ENCODE measurements at places on chromosomes 12 and 14.

- DNase-seq: no peak
These were observed 1092.1 kb upstream of the TMEM132C start for GRCh38 chr12:127174881-127175280.

DNA sequence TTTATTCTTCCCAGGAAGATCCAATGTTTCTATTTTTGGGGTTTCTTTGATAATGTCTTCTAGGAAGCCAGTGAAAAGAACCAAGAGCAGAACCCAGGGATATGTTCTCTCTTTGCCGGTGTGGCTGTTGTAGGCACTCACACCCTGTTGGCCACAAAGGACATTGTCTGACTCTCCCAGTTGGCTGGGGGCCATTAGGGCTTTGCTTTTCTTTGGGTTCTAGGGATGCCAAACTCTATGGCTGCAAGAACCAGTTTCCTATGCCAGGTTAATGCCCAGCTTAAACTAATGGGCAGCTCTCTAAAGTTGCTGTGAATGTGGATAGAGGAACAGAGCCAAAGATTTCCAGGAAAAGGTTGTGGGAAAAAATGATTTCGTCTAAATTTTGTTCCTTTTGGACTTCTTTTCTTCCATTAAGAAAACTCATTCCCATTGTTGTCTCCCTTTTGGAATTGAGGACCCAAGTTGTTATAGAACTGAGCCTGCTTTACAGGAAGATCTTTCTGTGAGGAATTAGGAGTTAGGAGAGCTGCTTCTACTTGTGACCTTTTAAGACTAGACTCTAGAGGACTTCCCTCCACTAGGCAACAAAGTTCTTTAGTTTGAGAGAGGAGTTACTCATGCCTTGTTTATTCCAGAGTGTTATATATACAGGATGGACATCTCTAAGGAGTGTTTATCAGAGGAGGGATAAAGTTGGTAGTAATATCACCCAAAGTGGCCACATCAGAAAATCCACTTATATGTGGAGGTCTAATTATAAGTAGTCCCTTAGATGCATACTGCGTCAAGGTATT is 13.1 kb downstream of the COPZ1 start:
- DNase-seq: no peak

- peak; percentile 88 for DNase-seq
These were observed at the start of gene C14orf93 for GRCh38 chr14:23009939-23010726. Gene C14orf93, minus strand, starts transcription at chr14:23010143. Its CDS starts 11,120 bp downstream, at chr14:22999023.

- DNase-seq: no peak
These were observed 21.7 kb downstream of the ZDHHC22 start for GRCh38 chr14:77119851-77120250.

GRCh38 chr14:91835197-91835919 is 32.0 kb downstream of the TC2N start:
- DNase-seq: peak; percentile 35

GRCh38 chr12:58882826-58883225 is 37.5 kb downstream of the LRIG3 start:
- no peak for DNase-seq

DNA sequence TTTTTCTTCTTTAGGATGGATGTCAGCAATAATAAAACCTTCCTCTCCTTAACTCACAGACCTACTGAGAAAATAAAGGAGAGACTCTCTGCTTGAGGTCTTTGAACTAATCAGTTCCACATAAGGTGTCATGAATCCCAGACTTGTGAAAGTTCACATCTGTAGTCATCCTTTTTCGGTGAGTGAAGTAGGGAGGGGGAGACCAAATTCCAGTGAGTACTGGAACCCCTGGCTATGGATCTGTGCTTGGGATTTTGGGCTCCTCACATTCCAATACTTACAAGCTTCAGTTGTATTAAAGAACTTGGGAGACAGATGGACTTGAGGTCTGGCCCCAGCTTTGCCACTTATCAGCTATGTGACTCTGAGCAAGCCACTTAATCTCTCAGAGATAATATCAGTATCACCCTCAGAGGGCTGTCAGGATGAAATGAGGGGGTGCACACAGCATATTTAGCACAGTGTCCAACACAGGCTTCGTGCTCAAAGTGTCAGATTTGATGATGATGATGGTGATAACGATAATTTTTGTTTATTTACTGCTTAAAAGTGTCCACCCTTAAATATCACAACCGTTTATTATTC is 34.8 kb upstream of the APPL2 start:
- DNase-seq: no peak

DNA sequence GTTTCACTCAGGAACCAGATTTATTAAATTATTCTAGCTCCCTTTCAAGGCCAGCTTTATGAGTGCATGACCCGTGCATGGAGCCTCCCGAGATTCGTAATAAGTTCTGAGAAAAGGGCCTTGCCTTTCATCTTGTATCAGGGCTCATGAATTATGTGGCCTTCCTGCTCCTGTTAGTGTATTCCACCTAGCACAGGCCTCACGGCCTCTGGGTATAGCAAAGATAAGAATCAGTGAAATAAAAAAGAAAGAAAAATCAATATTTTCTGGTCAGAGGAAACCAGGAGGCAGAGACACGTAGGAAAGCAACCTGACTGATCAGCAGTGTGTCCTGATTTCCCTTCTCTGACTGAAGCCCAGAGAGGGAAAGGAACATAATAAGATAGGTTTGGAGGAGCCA is 111.4 kb downstream of the SLC35F4 start:
- no peak for DNase-seq

- peak; percentile 62 for DNase-seq
These were observed 914 bp upstream of the PACS2 start for GRCh38 chr14:105313381-105314286.

DNA sequence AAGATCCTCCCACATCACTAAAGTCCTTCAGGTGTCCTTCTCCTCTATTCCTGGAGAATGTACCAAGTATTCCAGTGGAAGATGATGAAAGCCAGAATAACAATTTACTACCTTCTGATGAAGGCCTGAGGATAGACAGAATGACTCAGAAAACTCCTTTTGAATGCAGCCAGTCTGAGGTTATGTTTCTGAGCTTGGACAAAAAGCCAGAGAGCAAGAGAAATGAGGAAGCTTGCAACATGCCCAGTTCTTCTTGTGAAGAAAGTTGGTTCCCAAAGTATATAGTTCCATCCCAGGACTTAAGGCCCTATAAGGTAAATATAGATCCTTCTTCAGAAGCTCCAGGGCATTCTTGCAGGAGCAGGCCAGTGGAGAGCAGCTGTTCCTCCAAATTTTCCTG is 54.6 kb upstream of the HELB start:
- no peak for DNase-seq

Data from hepatocyte (in vitro differentiated cells).